Right renal cortex interstitium (tissue), 3 donors: ENCODE measurements at places on chromosomes 16 and 17. TPM values are rescaled to one million over a fixed set of nuclear protein-coding genes. Genes with fewer than 3 reads are reported as not detected.

Gene CES3
- polyA plus RNA-seq = 3.1 TPM

Gene CTRB1
- polyA plus RNA-seq = not detected

Gene CMTM1
- polyA plus RNA-seq = 3.9 TPM

Gene ATAD5
- 6.5 TPM for polyA plus RNA-seq

Gene MILR1
- polyA plus RNA-seq = 3.2 TPM

Gene CLEC19A
- not detected for polyA plus RNA-seq

Gene ZACN
- 16.0 TPM for polyA plus RNA-seq

DNA sequence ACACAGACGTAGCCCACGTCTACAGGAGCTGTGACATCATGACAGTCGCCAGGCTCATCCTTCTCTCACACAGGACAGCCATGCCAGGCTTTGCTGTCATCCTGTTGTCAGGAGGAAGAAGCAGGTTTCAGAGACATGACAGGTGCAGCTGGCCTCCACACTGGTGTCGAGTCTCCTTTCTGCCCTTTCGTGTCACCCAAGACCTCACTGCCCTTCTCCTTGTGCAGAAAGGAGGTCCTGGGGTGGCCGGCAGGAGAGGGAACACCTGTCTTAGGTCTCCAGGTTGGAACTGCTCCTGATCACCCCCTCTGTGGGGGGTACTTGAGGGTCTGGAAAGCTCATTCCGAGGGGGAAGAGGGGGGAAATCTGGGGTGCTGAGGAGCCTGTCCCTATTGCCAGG, 41.6 kb upstream of the IRF8 start:
- DNase-seq = no peak

DNA sequence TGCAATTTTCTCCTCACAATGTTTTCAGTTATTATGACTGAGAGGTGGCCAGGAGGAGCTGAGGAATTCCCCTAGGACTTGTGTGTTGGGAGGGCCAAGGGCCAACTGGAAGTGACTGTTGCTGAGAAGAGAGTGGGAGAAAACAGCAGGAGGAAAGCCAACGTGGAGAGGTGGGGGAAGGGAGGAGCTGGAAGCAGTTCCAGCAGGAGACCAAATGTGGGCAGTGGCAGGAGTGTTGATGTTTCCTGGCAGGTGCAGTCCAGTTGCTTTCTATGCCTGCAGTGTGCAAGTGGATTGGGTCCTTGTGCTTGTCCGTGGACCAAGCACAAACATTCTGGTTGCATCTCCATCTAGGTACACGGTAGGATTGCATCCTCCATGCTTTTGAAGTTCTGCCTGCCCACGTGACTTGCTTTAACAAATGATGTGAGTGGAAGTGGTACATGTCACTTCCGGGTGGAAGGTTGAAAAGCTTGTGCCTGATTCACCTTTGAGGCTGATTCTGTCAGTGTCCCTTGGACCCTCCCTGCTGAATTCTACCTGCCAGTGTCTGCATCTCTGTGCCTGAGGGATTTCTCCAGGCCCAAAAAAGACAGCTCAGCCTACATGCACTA, 54.7 kb upstream of the CRHR1 start:
- DNase-seq = no peak

- DNase-seq = no peak
Measured at GRCh38 chr17:49406421-49407061, 8.1 kb downstream of the PHB1 start.

DNA sequence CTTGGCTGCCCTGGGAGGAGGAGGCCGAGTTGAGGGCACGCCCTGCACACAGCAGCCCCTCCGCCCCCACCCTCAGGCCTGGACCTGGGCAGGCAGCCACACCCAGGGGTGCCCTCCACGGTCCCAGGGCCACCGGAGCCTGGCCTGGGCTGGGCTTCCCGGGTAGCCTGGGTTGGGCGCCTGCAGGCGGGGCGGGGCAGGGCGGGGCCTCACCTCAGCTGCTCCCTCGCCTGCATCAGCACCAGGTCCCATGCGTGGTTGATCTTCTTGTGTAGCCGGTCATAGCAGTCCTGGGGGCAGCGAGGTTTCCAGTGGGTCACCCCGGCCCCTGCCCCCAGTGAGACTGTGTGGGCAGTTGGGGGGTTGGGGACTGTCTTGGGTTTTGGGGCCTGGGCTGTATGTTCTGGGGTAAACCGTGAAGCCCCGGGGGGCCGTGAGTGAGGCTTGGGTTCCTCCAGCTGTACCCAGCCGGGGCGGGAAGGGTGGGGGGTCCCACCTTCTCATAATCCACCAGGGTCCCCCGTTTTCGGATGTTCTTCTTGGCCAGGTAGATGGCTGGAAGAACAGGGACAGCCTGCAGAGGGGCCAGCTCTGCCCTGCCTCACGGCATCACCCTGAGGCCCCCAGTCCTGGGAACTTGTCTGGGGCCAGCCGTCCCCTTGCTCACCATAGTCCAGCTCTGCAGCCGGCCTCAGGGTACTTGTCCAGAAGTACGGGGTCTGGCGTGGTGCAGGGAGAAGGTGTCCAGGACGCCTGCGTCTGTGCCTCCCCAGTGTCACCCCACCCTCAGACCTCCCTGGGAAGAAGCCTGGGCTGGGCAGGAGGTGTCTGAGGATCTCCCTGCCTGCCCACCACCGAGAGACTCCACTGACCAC, 2.0 kb downstream of the RGS11 start:
- DNase-seq = no peak

GRCh38 chr16:73599351-73599750, 551.4 kb upstream of the ZFHX3 start:
- DNase-seq = no peak

GRCh38 chr16:78098087-78098486, 1.4 kb upstream of the WWOX start:
- DNase-seq = no peak

DNA sequence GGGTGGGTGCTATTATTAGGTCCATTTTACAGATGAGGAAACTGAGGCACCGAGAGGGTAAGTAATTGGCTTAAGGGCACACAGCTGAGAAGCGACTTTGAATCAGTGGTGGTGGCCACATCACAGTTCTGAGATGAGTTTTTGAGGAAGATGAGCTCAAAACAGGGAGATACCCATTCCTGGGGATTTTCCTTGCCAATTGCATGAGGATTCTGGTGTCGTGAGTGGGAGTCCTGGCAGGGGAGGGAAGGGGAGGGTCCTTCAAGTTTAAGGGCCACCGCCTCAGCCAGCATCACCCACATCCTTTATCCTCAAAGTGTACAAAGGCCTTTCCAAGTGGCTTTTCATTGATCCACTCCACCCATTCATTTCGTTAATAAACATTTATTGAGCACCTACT, 45.3 kb downstream of the IL21R start:
- no peak for DNase-seq

DNA sequence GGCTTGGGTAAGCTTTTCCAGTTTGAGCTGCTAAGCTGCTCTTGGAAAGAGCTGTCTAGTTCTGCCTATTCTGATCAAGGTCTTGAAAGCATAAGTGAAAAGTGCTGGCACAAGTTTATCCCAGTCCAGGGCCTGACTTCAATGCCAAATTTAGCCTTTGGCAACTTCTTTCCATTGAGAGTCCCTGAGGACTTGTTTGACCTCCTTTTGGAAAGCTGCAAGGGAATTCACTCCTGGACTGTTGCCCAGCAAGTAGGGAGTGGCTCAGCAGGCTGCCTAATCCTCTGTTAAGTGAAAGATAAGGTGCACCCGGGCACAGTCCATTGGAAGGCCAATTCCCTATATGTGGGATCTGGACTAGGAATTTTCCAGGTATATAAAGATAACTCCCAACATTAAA, 16.0 kb upstream of the TANC2 start:
- DNase-seq = no peak

- DNase-seq = no peak
Measured at GRCh38 chr16:10202649-10203048, 20.4 kb upstream of the GRIN2A start.

DNA sequence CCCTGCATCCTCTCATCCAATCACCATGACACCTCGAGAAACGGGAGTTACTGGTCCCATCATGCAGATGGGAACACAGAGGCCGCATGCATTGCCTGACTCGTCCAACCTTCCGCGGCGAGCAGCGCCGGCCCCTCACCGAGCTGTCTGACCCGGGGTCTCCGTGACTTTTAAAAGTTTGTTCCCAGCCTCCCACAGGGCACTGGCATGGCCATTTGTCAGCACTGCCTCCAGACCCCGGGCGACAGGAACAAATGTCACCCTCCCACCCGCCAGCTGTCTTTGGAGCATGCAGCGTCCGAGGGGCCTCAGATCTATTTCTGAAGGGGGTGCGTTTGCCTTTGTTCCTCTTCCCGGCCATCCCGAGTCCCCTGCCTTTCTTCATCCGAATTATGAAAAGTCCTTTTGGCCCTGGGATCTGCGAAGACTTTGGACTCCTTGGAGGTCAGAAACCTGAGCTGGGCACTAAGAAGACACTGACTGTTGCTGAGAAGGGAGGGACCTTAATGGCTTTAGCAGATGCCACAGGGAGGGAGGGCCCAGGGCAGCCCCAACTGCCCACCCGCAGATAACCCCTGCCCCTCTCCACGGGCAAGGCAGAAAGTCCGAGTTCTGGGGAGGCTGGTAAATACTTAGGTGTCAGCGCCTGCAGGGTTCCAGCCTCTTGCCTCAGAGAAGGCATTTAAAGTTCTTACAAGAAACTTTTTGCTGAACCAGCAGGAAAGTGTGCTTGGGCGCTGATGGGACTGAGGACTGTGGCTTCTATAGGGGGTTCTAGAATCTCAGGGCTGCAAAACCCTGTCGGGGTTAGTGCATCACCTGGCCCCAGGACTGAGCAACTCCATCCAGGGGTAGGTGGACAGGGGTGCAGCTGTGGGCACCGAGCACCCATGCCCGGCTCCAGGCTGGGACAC, 348.1 kb downstream of the FOXL1 start:
- no peak for DNase-seq

DNA sequence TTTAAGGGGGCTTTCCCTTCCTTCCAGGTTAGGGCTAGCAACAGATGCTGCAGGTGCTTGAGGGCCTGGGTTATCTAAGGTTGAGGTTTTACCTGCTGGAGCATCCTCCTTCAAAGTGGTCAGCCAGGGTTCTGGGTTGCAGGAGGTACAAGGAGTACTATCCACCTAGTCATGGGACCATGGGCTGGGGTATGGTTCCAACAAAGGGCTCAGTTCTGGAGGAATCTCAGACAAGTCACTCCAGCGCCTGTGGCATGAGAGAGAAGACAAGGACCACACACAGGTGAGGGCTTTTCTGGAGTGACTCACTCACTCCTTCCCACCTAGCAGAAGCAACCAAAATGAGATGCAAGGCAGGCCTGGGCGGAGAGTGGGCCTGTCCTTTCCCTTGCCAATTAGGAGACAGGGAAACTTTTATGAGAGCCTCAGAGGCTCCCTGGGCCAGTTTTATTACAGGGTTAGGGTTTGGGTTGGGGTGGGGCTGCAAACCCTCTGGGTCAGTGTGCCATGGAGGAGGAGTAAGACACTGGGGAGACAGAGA, 2.2 kb downstream of the MYO19 start:
- DNase-seq = no peak

DNA sequence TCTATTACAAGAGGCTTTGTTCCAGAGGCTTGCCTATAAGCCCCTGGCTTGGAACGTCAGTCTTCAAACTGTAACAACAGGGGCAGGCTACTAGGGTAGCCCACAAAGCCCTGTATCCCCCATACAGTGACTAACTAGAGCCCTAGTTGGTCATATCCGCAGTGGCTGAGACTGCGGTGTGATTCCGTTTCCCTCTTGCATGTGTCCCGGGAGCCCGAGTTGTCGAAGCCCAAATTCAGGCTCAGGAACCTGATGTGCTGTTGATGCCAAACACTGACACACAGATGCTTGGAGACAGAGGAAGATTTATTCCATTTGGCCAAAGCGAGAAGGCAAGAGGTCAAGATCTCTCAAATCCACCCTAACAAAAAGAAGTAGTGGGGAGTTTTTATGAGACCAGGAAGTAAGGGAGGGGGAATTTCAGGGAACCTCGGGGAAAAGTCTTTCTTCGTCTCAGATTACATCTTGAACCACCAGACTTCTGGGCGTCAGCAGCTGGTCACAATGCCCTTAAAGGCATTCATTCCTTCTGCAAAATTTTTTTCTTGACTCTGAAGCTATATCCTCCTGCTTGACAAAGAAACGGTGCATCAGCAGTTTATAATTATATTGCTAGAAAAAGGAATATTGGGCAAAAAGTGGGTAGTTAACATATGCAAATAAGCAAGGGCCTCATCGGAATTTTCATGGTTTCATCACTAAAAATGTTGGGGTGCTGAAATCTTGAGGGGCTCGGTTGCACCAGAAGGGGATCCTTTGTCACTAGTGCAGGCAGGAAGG, 879 bp downstream of the SLFN5 start:
- peak; percentile 31 for DNase-seq

DNA sequence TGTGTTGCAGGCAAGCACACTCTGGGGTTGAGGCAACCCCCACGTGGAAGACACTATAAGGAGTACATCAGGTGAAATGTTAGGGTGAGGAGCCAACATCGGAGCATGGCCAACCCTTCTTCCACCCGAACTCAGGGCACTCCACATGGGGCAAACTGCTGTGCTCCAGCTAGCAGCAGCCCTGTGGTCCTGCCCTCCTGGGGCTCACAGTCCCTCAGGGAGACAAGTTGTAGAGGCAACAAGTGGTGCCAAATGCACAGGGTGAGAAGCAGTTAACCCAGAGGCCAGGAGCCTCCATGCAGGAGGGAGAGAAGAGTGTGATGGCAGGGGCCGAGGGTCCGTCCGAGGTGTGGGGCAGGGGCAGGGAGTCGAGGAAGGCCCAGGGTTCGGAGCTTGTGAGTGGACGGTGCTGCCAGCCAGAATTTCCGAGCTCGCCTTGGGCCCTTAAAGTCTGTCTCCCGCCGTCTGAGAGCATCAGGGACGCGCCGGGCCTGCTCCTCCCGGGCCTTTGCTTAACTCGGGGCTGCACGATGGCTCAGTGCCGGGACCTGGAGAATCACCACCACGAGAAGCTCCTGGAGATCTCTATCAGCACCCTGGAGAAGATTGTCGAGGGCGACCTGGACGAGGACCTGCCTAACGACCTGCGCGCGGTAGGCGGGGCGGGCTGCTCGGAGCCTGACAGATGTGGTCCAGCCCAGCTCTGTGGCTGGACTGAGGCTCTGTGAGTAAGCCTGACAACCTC, 32.3 kb downstream of the ATPAF2 start:
- no peak for DNase-seq

DNA sequence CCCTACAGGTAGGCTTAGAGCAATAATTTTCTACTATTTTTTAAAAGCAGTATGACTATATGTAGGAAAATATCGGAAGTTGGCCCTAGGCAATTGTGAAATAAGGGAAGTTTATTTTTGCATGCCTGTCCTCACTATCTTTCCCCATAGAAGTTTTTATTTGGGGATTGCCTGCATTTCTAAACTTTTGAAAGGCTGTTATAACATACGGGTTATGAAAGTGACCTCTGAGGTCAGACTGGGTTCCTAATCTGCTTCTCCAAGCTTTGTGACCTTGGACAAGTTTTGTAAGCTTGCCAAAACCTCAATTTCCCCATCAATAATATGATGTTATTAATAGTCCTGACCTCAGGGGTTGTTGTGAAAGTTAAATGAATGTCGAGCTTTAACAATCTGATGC, 67.1 kb downstream of the ARHGAP44 start:
- DNase-seq = no peak

DNA sequence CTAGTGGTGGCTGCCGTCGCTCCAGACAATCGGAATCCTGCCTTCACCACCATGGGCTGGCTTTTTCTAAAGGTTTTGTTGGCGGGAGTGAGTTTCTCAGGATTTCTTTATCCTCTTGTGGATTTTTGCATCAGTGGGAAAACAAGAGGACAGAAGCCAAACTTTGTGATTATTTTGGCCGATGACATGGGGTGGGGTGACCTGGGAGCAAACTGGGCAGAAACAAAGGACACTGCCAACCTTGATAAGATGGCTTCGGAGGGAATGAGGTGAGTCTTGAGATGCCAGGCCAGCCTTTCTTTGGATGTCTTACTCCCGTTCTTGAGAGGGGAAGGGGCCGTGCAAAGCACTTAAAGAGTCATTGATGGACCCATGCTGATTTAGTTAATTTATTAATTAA, 16.1 kb downstream of the ARSG start:
- DNase-seq = no peak

GRCh38 chr17:27239584-27239983, 54.3 kb upstream of the WSB1 start:
- no peak for DNase-seq
